ENCODE measurements at places on chromosomes 6 and 20.

GRCh38 chr6:5403076-5403475 lies 141.8 kb downstream of the FARS2 start:
- no peak for DNase-seq

DNA sequence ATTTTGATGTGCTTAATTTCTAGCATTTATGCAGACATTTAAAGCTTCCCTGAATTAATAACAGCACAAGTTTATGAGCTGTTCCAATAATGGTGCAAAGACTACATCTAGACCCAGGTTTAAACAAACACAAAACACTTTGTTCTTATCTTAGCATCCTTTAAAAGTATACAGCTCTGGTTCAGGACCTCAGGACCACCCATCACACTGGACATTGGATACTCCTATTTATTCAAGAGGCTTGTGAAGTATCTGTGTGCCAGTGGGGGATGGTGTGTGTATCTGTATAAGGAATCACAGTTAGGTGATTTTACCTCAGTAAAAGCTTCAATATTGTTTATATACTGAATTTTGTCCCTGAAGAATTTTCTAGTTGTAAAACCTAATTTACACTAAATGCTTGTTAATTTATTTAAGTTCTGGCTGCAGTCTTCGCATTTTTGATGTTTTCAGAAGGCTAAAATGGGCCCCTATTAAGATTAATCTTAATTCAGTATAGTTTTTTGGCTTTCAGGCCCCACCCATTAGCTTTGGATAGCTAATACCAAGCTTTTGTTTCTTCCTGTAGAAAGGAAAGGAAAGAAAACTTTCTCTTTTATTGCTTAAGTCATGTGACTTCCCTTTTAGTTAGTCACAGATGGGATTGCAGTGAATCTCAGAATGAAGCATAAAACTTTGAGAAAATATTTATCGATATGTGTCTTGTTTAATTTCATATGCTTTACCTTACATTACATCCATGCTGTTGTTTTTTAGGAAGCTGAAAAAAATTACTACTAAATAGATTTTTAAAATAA lies 13.1 kb downstream of the LIN28B start:
- no peak for DNase-seq

- DNase-seq = no peak
Measured at GRCh38 chr6:134851548-134851947, 98.4 kb downstream of the ALDH8A1 start.

GRCh38 chr20:16641511-16642023 lies 68.3 kb upstream of the KIF16B start:
- no peak for DNase-seq

GRCh38 chr20:32510601-32511357 lies 74.4 kb downstream of the NOL4L start:
- DNase-seq = no peak

DNA sequence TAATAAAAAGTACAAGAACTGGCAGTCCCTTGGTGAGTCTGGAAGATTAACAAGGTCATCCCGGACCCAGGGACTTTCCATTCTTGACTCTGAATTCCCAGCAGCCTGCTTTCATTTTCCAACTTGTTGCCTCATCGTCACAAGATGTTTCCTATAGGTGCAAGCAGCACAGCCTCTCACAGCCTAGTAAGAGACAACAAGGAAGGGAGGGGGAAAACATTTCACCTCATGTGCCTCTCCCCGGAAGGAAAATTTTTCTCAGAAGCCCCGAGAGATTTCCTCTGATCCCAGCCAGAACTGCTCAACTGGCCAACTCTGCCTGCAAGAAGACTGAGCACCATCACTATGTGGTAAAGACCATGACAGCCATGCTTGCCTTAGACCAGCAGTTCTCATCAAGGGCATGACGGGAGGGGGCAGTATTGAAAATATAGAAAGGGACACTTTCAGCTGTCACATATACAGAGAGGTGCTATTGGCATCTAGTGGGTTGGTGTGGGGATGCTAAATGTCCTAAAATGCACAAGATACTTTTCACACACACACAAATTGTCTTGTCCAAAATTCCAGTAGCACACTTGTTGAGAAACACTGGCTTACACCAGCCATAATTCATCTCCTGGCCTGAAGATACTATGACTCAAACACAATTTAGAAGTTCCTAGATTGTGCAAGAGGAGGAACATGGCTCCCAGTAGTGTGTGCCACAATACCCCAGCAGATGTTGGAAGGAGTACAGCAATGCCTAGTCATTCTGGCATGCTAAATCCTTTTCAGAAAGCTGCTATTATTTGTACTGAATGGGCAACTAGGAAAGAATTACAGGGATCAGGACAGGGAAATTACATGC lies 10.8 kb upstream of the WTAP start:
- no peak for DNase-seq
